Naive thymus-derived CD8-positive, alpha-beta T cell (primary cell): ENCODE measurements at places on chromosomes 1 and 21.
A peak's percentile ranks its signal among the peaks of the same experiment; 100 is the strongest.

DNA sequence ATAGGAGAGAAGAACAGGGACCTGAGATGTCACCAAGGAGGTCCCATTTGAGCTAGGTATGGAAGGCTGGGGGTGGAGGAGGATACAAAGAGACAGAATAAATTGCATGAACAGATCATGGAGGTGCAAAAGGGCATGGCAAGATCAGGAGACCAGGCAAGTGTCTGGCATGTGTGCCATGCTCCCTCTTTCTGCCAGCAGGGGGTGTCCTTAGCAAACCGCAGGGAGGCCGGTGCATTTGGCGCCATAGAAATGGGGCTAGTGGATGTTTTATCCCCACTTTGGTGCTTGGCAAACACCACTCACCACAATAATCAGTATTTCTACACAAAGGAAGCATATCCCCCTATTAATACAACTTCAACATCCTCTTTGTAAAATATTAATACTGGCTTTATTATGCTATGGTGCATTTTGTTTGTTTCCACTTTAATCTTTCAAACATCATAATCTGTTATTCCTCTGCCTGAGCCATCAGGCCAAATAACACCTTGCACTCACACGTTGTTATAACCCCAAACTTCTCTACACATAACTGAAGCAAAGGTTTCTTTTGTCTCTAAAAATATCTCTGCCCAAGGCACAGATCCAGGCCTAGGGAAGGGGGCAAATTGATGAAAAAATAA, 25.9 kb downstream of the S100A6 start:
- DNase-seq: peak; percentile 26

GRCh38 chr21:35197191-35197590, 148.1 kb upstream of the RUNX1 start:
- DNase-seq: no peak

GRCh38 chr1:84834419-84835064, 58.5 kb downstream of the LPAR3 start:
- no peak for DNase-seq

GRCh38 chr1:154328318-154329151, 3.2 kb downstream of the ATP8B2 start:
- peak; percentile 94 for DNase-seq

DNA sequence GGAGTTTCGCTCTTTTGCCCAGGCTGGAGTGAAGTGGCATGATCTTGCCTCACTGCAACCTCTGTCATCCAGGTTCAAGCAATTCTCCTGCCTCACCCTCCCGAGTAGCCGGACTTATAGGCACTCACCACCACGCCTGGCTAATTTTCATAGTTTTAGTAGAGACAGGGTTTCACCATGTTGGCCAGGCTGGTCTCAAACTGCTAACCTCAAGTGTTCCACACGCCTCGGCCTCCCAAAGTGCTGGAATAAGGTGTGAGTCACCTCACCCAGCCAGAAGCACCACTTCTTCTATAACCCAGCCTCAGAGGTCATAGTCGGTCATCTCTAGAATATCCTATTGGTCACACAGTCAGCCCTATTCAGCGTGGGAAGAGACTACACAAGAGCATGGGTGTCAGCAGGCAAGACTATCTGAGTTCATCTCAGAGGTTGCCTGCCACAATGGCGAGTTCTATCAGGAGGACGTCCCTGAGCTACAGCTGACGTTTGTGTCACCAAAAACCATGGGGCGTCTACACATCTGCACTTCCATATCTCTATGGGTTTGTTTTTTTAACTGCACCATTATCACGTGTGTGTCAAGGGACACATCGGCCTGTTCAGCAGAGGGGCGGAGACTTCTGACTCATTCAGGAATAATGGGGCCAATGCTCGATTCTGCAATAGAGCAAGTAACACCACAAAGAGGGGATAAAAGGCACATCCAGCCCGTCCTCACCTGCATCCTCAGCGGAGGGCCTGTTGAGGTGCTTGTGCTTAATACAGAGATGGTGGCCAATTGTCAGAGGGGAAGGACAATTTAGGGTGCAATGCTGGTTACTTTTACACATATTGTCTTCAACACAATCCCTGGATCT, 256.3 kb upstream of the IRF2BP2 start:
- DNase-seq: no peak

DNA sequence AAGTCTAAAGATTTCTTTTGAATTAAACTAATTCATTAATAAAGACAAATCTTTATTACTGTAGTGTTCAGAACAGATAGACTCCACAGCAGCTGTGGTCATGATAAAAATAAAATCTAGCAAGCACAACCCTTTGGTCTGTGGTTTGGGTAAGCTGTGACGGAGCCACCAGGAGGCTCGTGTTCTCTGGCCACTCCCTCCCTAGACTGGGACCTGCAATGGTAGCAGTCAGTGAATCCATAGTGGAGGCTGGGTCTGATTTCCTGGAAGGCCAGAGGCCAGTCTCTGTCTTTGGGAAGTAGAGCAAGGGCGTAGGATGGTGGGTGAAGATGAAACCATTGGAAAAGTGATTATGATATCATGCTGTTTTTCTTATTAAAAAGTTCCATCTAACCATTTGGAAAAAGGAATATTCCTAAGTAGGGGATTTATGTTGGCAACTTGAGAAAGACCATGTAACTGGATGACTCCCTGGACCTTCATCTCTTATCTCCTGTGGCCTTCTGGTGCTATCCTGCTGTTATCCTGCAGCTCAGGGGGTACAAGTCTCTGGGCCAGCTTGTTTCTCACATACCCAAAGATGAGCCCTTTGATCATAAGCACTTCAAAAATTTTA, 39.0 kb downstream of the TENT5C start:
- no peak for DNase-seq

GRCh38 chr1:50661626-50662025, 238.4 kb upstream of the DMRTA2 start:
- DNase-seq: no peak

DNA sequence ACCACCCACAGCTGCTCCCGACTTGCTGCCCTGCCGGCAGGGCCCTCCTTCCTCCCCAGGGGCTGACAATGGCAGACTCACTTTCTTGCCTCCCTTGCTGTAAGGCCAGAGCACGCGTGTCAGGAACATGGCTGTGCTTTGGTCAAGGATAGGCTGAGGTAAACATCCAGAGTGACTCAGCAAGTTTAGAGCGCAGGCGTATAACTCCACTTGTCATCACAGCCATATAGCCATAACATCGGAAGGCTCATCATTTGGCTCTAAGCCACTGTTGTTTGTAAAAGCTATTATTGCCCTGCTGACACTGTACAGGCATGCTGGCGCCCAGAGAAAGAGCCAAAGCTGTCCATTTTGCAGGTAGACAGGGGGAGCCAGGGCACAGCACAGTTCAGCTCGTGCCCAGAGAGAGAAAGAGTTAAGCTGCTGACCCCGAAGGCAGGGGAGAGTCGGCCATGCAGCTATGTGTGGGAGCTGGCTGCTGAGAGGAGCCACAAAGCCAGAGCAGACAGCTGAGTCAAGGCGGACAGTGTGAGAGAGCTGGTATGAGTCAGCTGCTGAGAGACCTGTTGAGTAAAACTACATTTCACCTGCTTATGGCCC, 60.6 kb downstream of the GNG4 start:
- no peak for DNase-seq

- no peak for DNase-seq
These were observed 34.7 kb upstream of the USP24 start for GRCh38 chr1:55249646-55250398.

- DNase-seq: no peak
These were observed 8.1 kb downstream of the COL8A2 start for GRCh38 chr1:36116901-36117300.

GRCh38 chr1:236020359-236021219, 44.3 kb downstream of the NID1 start:
- DNase-seq: no peak

- no peak for DNase-seq
These were observed 6.8 kb downstream of the C1orf74 start for GRCh38 chr1:209777587-209777986.

DNA sequence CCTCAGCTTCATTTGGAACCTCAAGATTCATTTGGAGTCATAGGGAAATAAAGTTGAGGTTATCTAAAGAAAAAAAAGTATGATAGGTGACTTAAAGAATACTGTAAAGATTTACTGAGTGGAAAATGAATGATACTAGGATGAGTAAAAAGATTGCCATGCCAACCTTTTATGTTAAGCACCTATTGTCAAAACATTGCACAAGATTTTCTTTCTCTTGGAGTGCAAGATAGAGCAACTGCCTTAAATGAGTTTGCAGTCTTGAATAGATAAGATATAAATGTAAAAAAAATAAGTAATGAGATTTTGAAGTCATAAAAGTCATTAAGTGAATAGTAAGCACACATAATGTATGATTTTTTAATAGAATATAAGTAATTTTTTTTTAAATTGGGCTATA, 5.1 kb upstream of the ANGPTL1 start:
- no peak for DNase-seq

- no peak for DNase-seq
These were observed 6.1 kb downstream of the WNT2B start for GRCh38 chr1:112514901-112515300.

DNA sequence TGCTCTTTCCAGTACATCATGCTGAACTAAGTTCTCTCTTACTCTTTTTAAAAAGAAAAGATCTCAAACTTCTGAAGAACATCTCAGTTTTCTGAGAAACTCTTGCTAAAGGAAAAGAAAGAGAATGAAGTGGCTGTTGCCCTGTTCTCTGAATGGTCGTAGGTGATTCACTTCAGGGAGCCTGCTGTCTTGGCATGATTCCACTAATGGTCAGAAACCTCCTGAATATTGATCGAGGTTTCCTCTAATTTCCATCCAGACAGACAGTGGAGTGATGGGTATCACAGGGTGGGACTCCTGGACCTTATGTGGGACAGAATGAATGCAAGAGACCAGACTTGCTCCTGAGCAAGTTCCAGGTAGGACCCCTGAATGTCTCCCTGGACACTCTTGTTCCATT, 2.5 kb downstream of the FCRL2 start:
- no peak for DNase-seq

GRCh38 chr1:186967656-186968394, 139.1 kb downstream of the PLA2G4A start:
- no peak for DNase-seq

- no peak for DNase-seq
These were observed 368.0 kb downstream of the PDE4B start for GRCh38 chr1:66160719-66161118.

GRCh38 chr1:201531551-201532425, 7.1 kb upstream of the NAV1 start:
- DNase-seq: no peak

DNA sequence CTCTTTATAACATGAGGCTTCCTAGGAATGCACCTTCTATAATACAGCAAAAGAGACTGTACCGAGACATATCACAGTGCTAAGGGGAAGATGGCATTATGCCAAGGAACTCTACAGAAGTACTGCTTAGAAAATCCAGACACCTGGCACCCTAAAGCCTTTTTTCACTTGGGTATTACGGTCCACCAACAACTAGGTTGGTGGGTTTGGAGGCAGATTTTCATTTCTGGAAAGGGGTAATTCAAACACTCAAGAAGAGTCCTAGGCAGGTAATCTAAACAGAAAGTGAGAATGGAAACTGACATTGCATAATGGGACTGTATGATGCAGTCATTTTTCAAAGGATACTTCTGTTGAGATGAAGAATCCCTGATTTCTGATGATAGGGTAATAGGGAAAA, 19.6 kb downstream of the SCMH1 start:
- DNase-seq: no peak

GRCh38 chr1:166511761-166512160, 327.5 kb upstream of the POGK start:
- DNase-seq: no peak

DNA sequence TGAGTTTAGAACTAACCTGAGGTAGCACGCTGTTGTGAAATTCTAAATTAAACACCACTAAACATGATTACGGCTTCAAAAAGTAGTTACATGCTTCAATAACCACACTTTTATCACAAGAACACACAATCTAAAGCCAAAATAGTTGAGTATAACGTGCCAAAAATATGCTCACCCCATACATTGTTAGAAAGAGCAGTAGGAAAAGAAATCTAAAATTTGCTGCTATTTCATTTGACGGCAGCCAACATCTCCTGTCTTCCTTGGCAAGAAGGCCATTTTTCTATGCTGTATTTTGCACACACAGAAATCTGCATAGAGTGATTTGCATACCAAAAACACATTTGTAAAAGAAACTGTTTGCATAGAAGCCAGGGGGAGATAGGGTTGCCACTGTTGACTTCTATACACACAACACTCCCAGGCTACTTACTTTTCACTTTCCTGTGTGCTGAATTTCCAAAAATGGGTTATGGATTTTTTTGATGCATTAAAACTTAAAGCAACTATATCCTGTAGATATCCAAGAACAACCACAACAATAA, 42.9 kb upstream of the DMRTB1 start:
- no peak for DNase-seq

GRCh38 chr1:208731981-208732821, 488.0 kb upstream of the PLXNA2 start:
- no peak for DNase-seq

GRCh38 chr1:43203859-43204258, 31.7 kb downstream of the CFAP57 start:
- no peak for DNase-seq

DNA sequence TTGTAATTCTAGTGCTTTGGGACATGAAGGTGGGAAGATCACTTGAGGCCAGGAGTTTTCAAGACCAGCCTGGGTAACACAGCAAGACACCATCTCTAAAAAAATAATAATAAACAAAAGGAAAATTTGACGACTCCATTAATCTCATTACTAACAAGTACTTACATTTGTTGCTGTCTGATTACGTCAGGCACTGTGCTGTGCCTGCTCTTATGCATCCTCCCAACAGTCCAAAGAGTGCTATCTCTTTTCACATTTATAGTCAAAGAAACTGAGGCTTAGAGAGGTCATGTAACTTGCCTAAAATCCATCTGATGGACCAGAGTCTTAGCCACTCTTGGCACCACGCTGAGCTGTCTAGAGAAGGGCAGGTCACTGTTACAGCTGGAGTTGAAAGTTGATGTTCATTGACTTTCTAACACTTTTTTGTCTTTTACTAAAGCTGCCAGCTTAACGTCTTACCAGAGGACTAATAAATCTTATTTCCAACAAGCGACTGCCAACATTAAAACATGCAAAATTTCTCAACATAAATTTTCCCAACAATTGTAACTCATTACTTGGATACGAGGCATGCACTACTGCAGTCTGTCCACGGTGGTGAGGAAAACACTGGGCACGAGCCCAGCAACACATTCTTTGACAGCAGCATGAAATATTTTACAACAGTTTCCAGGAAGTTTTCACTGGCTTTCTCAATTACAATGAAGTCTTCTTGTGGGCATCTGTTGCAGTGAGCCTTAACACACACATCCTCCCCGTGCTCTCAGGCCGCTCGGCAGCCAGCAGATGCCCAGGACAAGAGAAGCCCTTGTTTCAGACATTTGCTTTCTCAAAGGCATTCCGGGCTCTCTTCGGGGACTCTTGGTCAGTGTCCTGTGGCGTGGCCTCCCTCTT, 262.9 kb upstream of the PROX1 start:
- no peak for DNase-seq

DNA sequence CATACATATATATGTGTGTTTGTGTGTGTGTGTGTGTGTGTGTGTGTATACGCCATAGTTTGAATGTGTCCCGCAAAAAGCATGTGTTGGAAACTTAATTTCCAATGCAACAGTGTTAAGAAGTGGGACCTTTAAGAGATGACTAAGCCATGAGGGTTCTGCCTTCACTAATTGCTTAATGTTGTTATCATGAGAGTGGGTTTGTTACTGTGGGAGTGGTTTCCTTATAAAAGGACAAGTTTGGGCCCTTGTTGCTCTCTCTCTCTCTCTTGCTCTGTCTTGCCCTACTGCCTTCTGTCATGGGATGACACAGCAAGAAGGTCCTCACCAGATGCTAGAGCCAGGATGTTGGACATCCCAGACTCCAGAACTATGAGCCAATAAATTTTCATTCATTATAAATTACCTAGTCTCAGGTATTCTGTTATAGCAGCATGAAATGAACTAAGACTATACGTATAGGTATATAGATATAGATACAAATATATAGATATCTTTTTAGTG, 103.8 kb upstream of the ZC3H11B start:
- no peak for DNase-seq
